ENCODE measurements at places on chromosomes 6 and 20. TPM values are rescaled to one million over a fixed set of nuclear protein-coding genes. Genes with fewer than 3 reads are reported as not detected.

Gene DNAH8
- total RNA-seq = 0.05 TPM

Gene CST4
- not detected for total RNA-seq

Gene TCF21
- total RNA-seq = not detected

Gene GABRR1
- not detected for total RNA-seq

Gene ZNF391
- total RNA-seq = 3.7 TPM

Gene FOXC1
- total RNA-seq = 16.5 TPM

Gene WFDC5
- not detected for total RNA-seq

Gene NKX2-4
- not detected for total RNA-seq

Gene PBOV1
- total RNA-seq = not detected

Gene ZSCAN23
- 1.8 TPM for total RNA-seq

Gene PPP1R3G
- total RNA-seq = 0.20 TPM

Gene INSM1
- not detected for total RNA-seq

Gene STX11
- not detected for total RNA-seq

Gene RAET1E
- total RNA-seq = 0.22 TPM

Gene VNN1
- total RNA-seq = 12.4 TPM

Gene ASIP
- not detected for total RNA-seq

Gene FAM229B
- 13.0 TPM for total RNA-seq

Gene PACRG
- total RNA-seq = not detected

Gene ATRN
- 28.3 TPM for total RNA-seq

Gene HDGFL1
- not detected for total RNA-seq

Gene SLC22A3
- total RNA-seq = 8.1 TPM

Gene HLA-DQB1
- total RNA-seq = 190 TPM

Gene PHF1
- total RNA-seq = 62.4 TPM

Gene LY6G6C
- total RNA-seq = not detected

Gene NKAPL
- total RNA-seq = not detected

Gene NRSN1
- total RNA-seq = 0.14 TPM

Data from Calu3 (cell line).